ENCODE measurements at places on chromosomes 16 and 17. TPM values are rescaled to one million over a fixed set of nuclear protein-coding genes. Genes with fewer than 3 reads are reported as not detected.

Gene MMP15
- 0.25 TPM for total RNA-seq

Gene EVI2A
- total RNA-seq = 42.7 TPM

Gene MSLN
- total RNA-seq = not detected

Gene XYLT1
- 4.1 TPM for total RNA-seq

Gene CCL14
- total RNA-seq = not detected

Gene KRTAP4-1
- total RNA-seq = not detected

Gene ACSM2B
- total RNA-seq = not detected

Gene TNFRSF17
- total RNA-seq = not detected

Gene DNAJA3
- 103 TPM for total RNA-seq

Gene GAST
- total RNA-seq = not detected

Gene CHRNE
- 0.42 TPM for total RNA-seq
